GM04504 (cell line): ENCODE measurements at places on chromosomes 4 and X.

GRCh38 chr4:156251373-156252065, 297.9 kb upstream of the CTSO start:
- DNase-seq, result no peak

DNA sequence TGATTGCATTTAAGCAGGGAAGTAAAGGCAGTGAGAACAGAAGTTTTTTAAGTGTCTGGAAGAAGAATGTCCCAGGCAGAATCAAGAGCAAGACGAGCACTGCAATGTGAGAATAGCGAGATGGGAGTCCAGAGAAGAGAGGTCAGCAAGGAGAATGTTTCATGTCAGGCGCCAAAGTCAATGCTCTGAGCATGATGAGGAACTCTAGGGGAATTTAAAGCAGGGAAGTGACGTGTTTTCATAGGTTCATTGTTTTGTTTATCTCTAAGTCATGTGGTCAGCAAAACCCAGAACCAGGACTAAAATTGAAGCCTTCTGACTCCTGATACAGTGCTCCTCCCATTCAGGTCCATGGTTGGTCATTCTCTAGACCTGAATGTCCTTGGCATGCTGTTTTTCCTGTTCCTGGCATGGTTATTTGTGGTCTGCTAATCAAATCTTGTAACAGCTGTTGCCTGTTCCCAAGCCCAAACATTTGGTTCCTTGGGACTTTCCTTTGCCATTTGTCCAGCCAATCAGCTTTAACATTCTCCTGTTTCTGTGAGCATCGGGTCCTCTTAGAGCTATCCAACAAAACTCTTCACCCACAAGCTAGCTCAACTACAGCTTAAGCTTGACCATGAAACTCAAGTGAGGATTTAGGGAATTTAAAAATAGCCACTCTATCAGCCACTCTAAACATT, 37.7 kb downstream of the PTCHD1 start:
- DNase-seq, result no peak

DNA sequence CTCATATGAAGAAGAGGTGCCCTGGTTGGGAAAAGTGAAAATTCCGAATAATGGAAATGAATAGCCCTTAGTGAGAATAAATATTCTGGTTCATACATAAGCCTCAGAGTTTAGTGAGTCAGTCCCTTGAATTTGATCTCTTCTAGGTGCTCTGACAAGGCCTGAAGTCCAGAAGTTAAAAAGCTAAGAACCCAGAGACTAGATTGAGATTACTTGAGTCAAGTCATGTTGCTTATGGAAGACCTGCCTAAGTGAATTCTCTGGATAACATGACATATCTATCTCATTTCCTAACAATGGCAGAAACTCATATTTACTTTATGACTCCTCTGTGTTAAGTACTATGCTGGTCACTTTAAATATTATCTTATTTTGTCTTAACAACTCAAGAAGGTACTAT, 10.5 kb upstream of the PRSS48 start:
- DNase-seq, result no peak

- no peak for DNase-seq
Observed at GRCh38 chr4:30768277-30768676, 48.1 kb downstream of the PCDH7 start.

DNA sequence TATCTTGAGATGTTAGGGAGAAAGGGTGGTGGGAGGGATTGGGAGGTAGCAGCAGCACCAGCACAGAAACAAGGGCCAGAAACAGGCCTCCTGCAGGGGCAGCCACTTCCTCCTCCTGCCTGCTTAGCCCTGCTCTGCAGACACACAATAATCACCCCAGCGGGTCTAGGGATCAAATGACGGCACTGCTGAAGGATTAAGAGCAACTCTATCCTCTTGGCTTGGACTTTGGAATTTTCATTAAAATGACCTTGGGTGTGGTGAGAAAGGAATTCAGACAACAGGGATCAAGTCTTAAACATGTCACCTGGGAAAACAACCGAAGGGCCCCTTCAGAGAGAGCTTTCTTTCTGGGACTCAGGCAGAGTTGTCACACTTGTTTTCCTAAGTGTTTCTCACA, 353.4 kb downstream of the SPRY1 start:
- DNase-seq, result no peak

DNA sequence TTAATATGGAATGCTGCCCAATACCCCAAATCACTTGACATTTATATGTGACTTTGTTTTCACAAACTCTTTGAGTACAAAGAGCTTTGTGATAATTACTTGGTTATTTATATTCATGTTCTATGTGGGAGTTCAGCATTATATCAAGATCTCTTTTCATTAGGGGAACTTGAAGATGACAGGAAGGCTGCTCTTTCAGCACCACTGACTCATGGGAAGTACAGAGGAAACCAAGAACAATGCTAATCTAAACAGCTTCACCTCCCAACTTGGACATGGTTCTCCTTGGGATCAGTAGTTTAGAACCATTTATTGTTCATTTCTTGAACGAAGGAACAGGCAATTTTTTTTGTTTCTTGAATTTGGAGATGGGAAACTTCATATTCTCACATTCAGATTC, 184.0 kb upstream of the AFF2 start:
- no peak for DNase-seq

- DNase-seq, result no peak
Observed at GRCh38 chrX:41720125-41720779, 3.7 kb upstream of the GPR82 start.

DNA sequence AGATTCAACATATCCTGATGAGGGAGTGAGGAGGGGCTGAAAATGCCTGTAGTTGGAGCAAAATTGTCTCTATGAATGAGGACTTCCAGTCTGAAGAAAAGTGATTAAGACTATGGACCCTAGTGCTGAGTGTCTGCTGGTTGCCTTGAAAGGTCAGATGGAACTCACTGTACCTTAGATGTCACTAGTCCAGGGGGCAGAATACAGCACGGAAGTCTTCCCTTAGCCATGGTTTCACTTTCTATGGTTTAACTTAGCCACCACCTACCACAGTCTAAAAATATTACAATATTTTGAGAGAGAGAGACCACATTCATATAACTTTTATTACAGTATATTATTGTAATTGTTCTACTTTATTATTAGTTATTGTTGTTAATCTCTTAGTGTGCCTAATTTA, 223.1 kb downstream of the FMR1NB start:
- DNase-seq, result no peak

GRCh38 chr4:128358231-128358912, 70.8 kb upstream of the PGRMC2 start:
- peak; percentile 86 for DNase-seq

DNA sequence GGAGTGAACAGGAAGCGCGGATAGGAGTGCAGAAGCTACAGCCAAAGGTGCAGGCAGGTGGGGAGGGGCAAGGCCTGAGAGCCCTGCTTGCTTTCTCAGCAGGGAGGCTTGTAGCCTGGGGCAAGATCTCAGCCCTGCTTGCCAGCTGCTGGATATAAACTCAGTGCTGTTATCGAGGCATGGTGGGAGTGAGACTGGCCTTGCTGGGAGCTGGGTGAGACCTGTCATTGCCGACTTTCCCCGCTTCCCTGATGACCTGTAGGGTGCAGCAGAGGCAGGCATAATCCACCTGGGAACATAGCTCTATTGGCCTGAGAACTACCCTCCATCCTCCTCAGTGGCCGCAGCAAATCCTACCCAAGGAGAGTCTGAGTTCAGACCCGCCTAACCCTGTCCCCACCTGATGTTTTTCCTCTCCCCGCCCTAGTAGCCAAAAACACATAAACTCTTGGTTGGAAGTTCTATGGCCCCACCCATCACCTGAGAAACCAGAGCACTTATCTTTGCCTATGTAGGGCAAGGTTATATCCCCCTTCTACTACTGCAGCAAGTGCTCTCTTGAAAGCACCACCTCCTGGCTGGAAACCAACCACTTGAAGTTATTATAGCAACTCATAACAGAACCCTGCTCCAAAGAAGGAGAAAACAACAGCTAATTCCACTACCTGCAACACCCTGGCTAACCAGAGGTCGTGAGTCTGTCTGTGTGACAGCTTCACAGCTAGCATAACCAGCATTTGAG, 80.7 kb downstream of the FHIP1A start:
- no peak for DNase-seq

- peak; percentile 46 for DNase-seq
Observed at GRCh38 chrX:115940888-115941332, 229.6 kb upstream of the AGTR2 start.

GRCh38 chr4:92522356-92522755, 218.6 kb downstream of the GRID2 start:
- no peak for DNase-seq
